Effector memory CD8-positive, alpha-beta T cell (primary cell): ENCODE measurements at places on chromosomes 11 and 22.

- DNase-seq = no peak
- peaks cover 61% of the 10 kb centered on the region for H3K4me1 ChIP-seq
- H3K36me3 ChIP-seq = peaks cover 96% of the 10 kb centered on the region
- H3K27me3 ChIP-seq = no peaks in the 10 kb centered on the region
- H3K4me3 ChIP-seq = peak within 1 kb of the TSS; percentile 66
- peak within 1 kb of the TSS; percentile 93 for H3K27ac ChIP-seq
These were observed at the start of gene TMA7B for GRCh38 chr22:39959640-39960447. Gene TMA7B, plus strand, starts transcription at chr22:39960397. Its CDS starts 3,978 bp downstream, at chr22:39964375.

GRCh38 chr11:128283451-128283850 is 303.9 kb downstream of the ETS1 start:
- H3K27ac ChIP-seq = peak overlapping the region; percentile 70
- H3K4me1 ChIP-seq = peaks cover 48% of the 10 kb centered on the region
- H3K36me3 ChIP-seq = no peaks in the 10 kb centered on the region
- no peak for DNase-seq

DNA sequence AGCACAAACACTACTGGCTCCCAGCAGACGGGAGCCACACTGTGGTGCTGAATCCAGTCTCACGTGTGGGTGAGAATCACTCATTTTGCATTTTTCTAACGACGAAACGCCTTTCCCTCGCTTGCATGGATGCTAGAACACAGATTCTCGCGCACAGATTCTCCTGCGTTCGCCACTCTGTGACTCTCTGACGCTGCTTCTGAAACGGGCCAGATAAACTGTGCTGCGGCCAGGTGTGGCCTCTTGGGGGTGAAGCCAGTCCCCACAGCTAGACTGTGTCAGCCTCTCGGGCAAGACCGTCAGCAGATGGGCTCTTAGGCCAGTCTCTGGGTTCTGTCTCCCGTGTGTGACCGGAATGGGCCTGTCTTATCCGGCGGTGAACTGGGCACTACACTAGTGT is 44.6 kb downstream of the TRMU start:
- no peak overlapping the region for H3K4me3 ChIP-seq
- H3K27me3 ChIP-seq = no peaks in the 10 kb centered on the region
- no peak overlapping the region for H3K27ac ChIP-seq
- peaks cover 3% of the 10 kb centered on the region for H3K4me1 ChIP-seq

GRCh38 chr11:122138744-122139594 is 23.0 kb upstream of the BLID start:
- H3K27ac ChIP-seq = no peak overlapping the region
- no peak overlapping the region for H3K4me3 ChIP-seq
- no peak for DNase-seq
- H3K36me3 ChIP-seq = no peaks in the 10 kb centered on the region
- H3K4me1 ChIP-seq = no peaks in the 10 kb centered on the region

DNA sequence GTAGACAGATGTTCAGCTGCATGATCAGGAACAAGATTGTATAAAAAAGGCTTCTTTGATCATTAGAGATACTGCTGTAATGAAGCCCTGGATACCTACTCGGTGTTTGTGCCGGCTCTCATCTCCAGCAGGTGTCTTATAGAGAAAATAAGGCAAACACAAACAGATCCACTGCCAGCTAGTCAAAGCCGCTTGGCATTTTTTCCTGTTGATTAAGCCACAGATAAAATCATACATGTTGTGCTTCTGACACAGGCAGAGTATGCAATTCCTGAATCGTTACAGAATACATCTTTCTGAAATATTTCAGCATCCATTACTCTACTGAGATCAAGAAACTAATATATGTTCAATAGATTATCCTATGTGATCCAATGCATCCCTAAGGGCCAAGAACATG is 206.9 kb downstream of the CADM1 start:
- no peak overlapping the region for H3K27ac ChIP-seq
- no peaks in the 10 kb centered on the region for H3K36me3 ChIP-seq
- DNase-seq = no peak
- no peak overlapping the region for H3K4me3 ChIP-seq
- no peaks in the 10 kb centered on the region for H3K27me3 ChIP-seq

DNA sequence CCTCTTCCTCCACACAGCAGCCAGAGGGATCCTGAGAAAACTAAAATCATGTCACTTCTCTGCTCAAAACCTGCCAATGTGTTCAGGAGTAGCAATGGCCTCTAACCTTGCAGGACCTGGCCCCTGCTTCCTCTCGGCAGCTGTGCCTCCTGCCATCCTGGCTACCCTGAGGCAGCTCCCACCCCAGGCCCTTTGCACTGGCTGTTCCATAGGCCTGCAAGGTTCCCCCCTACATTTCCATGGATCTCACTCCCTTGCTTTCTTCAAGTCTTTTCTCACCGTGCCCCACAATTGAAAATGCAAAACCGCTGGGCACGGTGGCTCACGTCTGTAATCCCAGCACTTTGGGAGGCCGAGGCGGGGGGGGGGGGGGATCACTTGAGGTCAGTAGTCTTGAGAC is 2.1 kb upstream of the STIP1 start:
- H3K4me3 ChIP-seq = no peak overlapping the region
- H3K27ac ChIP-seq = no peak overlapping the region
- H3K36me3 ChIP-seq = peaks cover 17% of the 10 kb centered on the region
- H3K27me3 ChIP-seq = no peaks in the 10 kb centered on the region
- H3K4me1 ChIP-seq = peaks cover 14% of the 10 kb centered on the region
- no peak for DNase-seq

GRCh38 chr11:59901306-59901705 is 22.7 kb downstream of the OOSP3 start:
- no peak overlapping the region for H3K27ac ChIP-seq
- no peak for DNase-seq
- no peak overlapping the region for H3K4me3 ChIP-seq
- H3K4me1 ChIP-seq = no peaks in the 10 kb centered on the region
- no peaks in the 10 kb centered on the region for H3K36me3 ChIP-seq

GRCh38 chr11:2912498-2912897 is 16.7 kb downstream of the PHLDA2 start:
- no peaks in the 10 kb centered on the region for H3K27me3 ChIP-seq
- DNase-seq = no peak
- H3K36me3 ChIP-seq = peaks cover 3% of the 10 kb centered on the region
- no peak overlapping the region for H3K27ac ChIP-seq

GRCh38 chr11:86948733-86949132 is 6.5 kb downstream of the FZD4 start:
- no peak overlapping the region for H3K27ac ChIP-seq
- no peak overlapping the region for H3K4me3 ChIP-seq
- no peaks in the 10 kb centered on the region for H3K4me1 ChIP-seq
- no peaks in the 10 kb centered on the region for H3K36me3 ChIP-seq
